ENCODE measurements at places on chromosomes 7 and 10.

DNA sequence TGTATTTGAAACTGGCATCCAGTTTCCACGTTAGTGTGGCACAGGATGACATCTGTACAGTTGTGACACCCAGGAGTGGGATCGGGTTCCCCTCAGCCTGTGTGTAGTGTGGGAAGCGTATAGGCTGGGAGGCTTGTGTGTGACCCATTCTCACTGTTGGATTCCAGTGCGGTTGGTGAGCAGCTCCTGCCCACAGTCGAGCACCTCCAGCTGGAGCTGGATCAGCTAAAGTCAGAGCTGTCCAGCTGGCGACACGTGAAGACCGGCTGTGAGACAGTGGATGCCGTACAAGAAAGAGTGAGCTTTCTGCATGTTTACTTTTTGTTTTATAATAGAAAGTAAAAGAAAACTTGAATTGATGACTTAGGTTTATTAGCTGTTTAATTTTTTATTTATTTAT lies 18.7 kb upstream of the GET4 start:
- no peak for DNase-seq

- DNase-seq: no peak
Observed at GRCh38 chr7:33201821-33202220, 72.5 kb downstream of the BBS9 start.

- DNase-seq: no peak
Observed at GRCh38 chr7:111168182-111168581, 77.3 kb downstream of the LRRN3 start.

- no peak for DNase-seq
Observed at GRCh38 chr10:61217851-61218565, 235.2 kb downstream of the TMEM26 start.

DNA sequence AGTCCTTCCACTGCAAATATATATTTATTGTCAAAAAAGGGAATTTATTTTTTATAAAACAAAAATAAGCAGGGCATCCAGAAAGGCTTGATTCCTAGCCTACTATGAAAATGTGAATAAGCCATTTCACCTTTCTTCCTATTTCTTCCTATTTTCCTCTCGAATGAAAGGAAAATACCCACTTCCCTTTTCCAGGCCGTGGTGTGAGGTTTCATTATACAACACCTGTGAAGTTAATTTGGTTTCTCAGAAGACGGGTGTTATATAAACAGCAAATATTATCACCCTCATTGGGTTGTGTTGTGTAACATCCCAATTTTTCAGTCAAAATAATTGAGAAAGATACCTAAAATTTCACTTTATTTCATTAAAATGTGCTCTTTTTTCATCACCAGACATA lies 214.3 kb downstream of the DGKB start:
- DNase-seq: no peak

DNA sequence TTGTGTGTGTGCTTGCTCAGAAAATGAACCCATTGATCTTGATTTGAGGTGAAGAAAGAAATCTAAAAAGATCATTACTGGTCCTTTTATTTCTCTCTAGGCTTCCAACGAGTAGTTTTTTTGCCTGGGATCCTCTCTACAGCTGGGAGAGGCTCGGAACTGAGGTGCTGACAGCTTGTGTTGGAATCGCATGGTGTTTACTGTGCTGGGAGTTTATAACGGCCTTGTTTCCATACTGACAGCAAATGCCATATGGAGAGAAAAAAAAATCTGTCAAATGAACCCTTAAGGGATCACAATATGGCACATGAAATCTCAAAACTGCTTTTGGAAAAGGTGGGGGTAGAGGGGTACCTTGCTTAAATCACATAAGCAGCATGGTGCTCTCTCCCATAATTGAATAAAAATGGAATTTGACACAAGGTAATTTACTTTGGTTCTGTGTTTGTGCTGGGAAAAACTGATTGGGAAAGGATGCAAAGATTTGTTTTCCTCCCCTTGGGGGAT lies 165.0 kb downstream of the RGS10 start:
- no peak for DNase-seq

DNA sequence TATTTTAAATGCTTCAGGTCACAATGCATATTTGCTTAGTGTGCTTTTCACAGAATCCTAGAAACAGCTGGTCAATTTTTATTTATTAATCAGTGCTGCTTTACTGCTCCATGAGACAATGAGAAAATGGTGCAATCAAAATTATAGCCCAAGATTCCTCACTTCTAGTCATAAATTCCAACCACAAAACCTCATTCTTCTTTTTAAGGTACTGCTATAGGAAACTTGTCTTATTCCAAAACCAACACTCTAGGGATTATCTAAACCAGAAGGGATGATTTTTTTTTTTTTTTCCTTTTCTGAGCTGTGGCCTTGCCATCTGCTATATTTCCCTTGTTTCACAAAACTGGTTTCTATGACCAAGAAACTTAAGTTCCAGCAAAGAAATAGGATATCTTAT lies 64.0 kb upstream of the SEMA3A start:
- DNase-seq: no peak

- DNase-seq: no peak
Observed at GRCh38 chr10:91907914-91908336, 1.4 kb downstream of the FGFBP3 start.

- DNase-seq: no peak
Observed at GRCh38 chr10:54749623-54750022, 51.4 kb downstream of the PCDH15 start.

- no peak for DNase-seq
Observed at GRCh38 chr7:115183431-115184057, 261.6 kb downstream of the MDFIC start.

GRCh38 chr10:101236376-101237080 lies 7.3 kb upstream of the LBX1 start:
- no peak for DNase-seq

GRCh38 chr7:105996860-105997737 lies 34.0 kb downstream of the CDHR3 start:
- DNase-seq: no peak

DNA sequence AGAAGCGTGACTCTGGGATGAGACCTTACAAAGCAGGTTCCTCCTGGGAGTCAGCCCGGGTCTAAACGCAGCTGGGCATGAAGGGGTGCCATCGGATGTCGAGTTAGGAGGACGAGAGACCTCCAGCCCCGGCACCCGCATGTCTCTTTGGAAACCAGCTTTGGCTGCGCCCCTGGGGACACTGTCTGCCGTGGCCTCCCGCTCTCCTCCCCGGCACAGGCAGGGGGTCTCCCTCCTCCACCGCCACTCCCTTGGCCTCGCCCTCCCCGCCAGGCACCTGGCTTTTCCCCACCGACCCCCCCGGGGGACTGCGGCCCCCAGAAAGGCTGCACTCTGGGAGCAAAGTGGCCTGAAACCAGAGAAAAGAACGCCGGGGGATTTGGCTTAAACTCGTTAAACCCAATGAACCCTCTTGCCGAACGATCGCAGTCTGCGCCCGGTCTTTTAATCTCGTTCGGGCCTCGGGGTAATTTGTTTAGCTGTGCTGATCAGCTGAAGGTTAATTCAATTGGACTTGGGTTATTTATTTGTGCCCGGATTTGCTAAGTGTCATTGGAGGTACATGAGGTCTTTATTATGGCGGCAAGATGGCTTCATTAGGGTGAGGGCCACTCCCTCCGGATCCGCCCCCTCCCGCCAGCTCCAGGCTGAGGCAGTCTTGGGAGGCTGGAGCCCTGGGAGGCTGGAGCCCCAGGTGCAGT lies 16.4 kb upstream of the PSMG3 start:
- no peak for DNase-seq

GRCh38 chr10:7433861-7434260 lies 23.0 kb upstream of the SFMBT2 start:
- DNase-seq: no peak

DNA sequence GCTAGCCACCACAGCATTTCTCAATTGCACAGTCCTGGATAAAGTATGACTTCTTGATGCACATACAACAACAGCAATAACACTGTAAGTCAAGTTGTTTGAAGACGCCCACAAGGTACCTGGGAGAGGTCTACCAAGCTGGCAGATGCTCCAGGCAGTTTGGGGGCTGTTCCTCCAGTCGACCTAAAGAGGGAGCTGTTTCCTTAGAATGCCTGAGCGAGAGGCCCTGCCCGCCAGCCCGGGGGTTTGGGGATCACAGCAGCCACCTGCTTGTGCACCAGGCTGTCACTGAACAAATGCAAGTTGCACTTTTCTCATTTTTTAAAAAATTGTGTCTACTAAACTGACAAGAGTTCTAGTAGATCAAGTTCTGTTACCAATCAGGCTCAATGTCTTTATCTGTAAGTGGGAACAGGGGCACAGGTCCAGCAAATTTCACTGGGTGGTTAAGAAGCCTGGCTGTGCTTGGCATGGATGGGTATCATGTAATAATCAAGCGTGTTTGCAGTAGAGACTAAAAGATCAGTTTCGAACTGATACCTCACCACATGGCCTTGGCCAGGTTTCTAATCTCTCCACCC lies 193.8 kb upstream of the ADO start:
- peak; percentile 77 for DNase-seq

DNA sequence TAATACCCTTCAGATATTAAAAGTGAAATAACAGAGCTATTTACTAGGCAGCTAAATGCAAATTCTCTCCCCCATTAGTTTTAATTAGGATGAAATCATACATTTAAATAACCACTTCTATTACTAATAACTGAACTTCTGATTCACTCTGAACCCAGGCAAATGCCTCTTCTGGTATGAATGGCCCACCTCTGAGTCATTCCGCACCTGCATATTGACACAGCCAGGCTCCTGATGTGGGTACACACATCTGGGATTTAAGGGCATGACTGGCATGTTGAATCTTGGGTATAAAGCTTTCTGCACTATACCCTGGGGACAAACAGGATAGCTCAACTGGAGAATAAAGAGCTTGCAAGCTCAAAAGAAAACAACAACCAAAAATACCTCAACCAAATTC lies 140.9 kb downstream of the AUTS2 start:
- DNase-seq: peak; percentile 1
